ENCODE measurements at places on chromosomes 16 and 17.
A peak's percentile ranks its signal among the peaks of the same experiment; 100 is the strongest.

GRCh38 chr16:68219725-68220351 lies 16.1 kb downstream of the ESRP2 start:
- no peak for DNase-seq

- peak; percentile 45 for DNase-seq
These were observed 137.1 kb downstream of the GAS7 start for GRCh38 chr17:10061111-10061845.

- DNase-seq, result no peak
These were observed 22.7 kb downstream of the YWHAE start for GRCh38 chr17:1377334-1377733.

DNA sequence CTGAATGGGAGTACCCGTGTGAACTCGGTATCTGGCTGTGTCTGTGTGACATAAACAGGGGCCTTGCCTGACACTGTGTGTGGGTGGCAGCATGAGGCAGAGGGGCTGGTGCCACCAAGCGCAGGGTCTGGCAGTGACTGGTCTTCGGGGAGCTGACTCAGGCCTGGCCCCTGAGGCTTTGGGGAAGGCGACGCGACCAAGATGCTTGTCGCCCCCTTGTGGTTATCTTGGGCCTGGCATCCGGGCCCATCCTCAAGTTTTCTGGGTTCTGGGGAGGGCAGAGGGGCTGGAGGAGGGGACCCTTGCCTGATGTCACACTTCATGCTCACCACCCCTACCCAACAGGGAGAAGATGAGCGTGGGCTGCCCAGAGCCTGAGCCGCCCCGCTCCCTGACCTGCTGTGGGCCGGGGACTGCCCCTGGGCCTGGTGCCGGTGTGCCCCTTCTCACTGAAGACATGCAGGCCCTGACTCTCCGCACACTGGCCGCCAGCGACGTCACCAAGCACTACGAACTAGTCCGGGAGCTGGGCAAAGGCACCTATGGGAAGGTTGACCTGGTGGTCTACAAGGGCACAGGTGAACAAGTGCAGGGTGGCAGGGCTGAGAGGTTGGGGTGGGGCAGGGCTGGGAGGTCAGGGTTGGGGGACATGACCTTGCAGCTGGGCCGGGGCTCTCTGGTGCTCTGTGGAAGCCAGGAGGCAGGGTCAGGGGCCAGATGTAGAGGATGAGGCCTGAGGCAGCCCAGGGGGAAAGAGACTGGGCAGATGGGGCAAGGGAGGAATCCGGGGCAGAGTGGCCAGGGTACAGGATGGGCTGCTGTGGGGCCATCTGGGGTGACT lies 24.9 kb downstream of the SBK1 start:
- DNase-seq, result peak; percentile 30

GRCh38 chr17:10021272-10021984 lies 116.4 kb upstream of the RCVRN start:
- no peak for DNase-seq
